ENCODE measurements at places on chromosomes 7 and 10.

DNA sequence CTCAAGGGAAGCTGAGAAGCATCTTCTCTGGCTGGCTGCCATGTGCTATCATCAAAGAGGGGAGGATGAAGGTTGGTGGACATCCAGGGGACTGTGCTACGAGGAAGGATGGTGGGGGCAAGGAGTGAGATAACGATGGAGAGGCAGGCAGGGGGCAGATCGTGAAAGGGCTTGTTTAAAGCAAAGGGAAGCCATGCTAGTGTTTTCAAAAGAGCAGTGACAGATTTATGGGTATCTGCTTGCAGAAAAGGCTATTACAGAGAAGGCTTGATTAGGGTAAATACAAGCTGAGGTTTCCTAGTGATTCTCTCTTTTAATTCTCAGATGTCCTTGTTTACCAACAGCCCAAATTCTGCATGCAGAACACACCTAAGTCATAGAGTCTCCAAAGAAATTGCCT lies 88.9 kb upstream of the MKX start:
- DNase-seq, result no peak

GRCh38 chr10:123862421-123863182 lies 29.0 kb downstream of the CPXM2 start:
- no peak for DNase-seq

DNA sequence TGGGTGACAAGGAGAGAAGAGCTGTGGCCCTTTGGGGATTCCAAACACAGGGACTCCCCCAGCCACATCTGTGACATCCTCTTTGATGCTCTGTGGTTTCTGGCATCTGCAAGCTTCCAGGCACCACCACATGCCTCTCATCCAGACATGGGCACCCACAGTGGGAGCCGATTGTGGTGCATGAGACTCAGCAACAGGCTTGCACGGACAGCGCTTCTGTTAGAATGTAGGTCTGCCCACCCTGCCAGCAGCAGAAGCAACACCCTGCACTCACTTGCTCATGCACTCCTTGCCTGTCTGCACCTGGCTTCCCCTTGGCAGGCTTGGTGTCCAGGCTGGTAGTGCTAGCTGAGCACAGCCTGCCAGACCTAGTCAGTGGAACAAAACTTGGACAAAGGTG lies 735.0 kb upstream of the ZWINT start:
- DNase-seq, result no peak

- DNase-seq, result no peak
These were observed 128.9 kb downstream of the DGKI start for GRCh38 chr7:137717811-137718271.

DNA sequence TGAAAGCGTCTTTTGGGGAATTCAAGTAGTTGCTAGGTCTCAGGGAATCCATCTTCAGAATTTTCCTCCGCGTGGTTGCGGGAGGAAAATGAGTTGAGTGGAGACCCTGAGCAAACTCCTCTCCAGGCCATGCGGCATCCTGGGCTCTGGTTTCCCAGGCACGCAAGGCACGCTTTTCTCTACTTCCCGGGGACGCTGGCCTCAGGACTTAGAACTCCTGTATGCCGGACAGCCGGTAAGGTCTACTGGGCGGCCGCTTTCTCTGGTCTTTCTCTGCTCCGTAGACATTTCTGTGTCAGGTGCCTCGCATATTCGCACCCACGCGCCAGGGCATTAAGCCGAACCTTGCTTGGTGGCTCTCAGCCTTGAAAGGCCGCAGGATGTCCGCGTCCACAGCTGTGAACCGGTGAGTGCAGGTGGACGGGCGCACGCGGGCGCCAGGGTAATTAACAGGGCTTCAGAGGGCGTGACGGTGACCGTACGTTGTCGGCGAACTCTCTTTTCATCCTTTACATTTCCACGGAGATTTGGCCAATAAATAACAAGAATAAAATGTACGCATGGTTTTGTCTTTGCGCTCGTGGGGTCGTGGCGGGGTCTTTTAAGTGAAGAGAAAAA lies 992 bp upstream of the RBM20 start:
- DNase-seq, result no peak

DNA sequence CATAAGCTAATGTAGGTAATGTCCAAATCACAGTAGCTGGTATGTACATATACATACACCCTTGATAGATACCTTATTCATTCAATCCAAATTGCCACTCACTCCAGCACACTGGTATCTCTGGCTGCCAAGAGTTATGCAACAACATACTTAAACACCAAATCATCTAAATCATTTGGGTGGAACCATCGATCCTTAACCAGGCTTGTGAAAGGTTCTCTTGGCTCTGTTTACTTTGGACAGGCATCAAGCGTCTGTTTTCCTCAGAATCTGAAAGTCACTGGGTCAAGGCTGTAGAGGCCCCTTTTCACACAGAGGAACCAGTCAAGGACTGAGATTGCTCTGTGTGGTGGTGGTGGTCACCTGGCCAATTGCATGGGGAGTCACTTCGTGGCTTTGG lies 24.6 kb downstream of the JAZF1 start:
- peak; percentile 29 for DNase-seq

DNA sequence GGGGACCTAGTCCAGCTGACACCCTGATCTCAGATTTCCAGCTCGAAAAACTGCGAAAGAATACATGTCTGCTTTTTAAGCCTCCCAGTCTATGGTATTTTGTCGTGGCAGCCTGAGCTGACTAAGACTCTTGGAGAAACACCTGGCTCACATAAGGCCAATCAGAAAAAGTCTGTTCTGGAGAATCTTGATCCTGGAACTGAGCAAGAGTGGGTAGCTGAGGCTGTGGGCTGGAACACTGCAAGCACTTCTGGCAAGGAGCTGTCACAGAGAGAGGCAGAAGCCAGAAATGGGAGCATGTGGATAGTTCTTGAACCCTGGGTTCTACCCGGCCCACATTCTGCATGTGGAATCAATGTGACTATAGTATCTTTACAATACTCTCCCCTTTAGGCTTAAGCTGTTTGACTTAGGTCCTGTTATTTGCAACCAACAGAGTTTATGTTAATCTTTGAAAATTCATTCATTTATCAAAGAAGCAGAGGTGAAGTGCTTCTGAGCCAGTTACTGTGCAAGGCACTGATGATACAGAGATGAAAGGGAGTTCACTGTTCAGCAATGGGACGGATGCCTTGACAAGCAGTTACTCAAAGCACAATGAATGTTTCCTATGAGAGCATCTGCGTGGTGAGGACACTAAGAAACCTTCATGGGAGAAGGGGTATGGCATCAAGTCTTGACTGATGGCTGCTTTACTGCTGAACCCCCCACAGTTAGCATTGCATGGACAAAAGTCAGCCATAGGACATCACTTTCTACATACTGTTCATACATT lies 4.4 kb upstream of the C10orf90 start:
- DNase-seq, result no peak

DNA sequence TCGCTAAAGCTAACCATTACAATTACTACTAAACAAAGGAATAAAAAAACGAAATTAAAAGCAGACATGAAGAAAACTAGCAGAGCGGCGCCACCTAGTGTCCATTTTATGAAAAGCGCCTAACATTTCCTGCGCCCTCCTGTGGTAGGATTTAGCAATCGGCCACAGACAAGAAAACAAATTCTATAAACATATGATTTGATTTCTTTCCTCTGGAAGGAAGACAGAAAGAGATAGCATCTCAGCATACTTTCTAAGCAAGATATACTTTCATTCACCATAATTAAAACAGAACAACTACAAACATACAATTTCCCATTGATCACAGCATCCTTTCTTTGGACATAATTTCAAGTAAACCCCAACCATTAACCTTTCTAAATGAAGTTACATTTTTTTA lies 337.7 kb upstream of the NPVF start:
- DNase-seq, result peak; percentile 35

- DNase-seq, result no peak
These were observed 36.6 kb downstream of the PIK3AP1 start for GRCh38 chr10:96683710-96684109.

DNA sequence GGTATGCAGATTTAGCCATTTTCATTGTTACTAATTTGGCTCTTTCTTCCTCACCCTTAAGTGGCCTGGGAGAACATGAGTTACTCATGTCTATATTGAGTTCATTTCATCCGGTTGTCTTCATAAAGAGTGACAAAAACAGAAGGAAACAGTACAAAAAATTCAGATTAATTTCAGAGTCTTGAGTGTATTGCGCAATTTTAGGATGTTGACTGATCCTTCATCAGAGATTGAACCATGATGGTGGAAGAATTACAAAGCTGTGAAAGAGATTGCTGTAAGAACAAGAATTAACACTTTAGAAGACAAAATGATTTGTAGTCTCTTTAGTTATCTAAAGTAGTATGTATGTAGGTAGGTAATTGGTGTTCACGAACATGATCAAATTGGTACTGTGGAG lies 194.0 kb upstream of the PPP1R3A start:
- DNase-seq, result no peak

- no peak for DNase-seq
These were observed 364.1 kb downstream of the GATA3 start for GRCh38 chr10:8418631-8419030.

DNA sequence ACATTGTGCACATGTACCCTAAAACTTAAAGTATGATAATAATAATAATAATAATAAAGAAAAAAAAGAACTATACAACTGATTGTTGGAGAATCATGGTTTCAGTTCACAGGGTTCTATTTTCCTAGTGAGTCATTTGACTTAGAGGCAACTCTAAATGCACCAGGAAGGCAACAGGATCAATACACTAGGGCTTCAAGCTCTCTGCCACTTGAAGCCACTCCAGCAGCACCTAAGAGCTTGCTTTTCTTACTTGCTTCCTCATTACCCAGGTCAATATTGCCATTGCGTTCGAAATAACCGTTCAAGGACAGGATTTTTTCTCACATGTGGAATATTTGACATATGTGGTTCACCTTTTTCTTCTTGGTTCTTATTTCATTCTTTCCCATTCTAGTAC lies 189.7 kb downstream of the GRM3 start:
- no peak for DNase-seq

- DNase-seq, result no peak
These were observed 133.1 kb upstream of the SEMA3C start for GRCh38 chr7:81051811-81052413.

DNA sequence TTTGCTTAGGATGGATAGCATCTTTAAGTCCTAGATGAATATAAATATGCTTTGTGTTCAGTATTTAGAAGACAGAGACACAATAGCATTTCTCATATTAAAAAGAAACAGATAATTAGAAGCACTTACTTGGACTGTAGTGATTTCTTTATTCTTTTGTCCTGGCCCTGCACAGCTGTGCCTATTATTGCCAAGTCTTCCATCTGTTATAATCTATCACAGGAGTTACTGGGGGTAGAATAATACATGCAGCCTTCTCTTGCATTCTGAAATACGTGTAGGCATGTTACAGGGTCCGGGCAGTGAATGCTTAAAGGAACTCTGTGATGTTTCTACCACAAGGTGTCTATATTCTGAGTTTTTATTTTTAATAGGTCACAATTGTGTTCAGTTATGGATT lies 461.5 kb upstream of the COBL start:
- no peak for DNase-seq

DNA sequence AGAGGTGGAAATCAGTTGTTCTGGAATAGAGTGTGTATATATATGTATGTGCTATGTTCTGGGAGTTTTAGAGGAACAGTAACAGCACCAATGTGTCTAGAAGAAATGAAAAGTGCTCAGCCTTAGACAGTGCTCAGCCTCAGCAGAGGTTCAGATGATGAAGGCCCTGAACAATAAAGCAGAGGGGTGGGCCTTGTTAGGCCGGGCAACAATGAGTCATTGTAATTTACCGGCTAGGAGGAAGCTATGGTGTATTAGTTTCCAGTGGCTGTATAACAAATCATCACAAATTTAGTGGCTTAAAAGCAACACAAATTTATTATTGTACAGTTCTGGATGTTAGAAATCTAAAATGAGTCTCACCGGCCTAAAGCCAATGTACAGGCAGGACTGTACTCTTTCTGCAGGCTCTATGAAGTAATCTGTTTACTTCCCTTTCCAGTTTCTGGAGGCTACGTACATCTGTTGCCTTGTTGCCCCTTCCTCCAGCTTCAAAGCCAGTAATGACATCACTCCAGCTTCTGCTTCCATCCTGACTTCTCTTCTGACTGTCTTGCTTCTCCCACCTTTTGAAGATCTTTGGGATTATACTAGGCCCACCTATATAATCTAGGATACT lies 84.6 kb downstream of the CH25H start:
- peak; percentile 29 for DNase-seq

- DNase-seq, result no peak
These were observed 875.8 kb upstream of the KCND2 start for GRCh38 chr7:119397156-119397555.

DNA sequence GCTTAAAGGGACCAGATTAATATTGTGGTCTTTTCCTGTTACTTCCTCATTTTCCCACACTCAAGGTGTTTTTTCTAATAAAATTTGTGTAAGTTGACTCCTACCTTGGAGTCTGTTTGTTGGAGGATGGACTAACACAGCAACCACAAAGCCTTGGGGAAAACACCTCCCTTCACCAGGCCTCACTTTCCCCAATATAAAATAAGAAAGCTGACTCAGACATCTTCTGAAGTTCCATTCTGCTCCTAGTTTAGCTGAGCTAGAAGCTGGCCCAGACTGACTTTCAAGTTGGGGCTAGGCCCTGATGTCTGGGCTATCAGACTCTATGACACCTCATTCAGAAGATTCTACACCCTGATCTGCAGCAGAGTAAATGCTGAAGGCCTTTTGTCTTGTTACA lies 73.0 kb upstream of the ADRB1 start:
- no peak for DNase-seq

DNA sequence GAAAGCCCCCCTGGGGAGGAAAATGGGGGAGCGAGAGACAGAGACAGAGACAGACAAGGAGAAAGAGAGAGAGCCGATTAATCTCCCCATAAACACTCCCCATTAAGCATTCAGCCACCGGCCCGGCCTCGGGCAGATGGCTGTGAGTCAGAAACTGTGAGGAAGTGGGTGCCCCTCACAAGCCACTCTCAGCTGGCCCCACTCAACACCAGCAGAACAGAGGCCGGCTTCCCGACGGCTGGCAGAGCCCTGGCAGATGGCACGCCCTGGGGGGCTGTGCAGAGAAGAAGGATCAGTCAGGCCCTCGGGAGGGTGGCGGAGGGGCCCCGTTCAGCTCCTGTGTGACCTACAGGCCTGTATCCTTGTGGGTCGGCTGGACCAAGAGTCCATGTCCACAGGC lies 41.2 kb downstream of the CAMK2B start:
- DNase-seq, result no peak

DNA sequence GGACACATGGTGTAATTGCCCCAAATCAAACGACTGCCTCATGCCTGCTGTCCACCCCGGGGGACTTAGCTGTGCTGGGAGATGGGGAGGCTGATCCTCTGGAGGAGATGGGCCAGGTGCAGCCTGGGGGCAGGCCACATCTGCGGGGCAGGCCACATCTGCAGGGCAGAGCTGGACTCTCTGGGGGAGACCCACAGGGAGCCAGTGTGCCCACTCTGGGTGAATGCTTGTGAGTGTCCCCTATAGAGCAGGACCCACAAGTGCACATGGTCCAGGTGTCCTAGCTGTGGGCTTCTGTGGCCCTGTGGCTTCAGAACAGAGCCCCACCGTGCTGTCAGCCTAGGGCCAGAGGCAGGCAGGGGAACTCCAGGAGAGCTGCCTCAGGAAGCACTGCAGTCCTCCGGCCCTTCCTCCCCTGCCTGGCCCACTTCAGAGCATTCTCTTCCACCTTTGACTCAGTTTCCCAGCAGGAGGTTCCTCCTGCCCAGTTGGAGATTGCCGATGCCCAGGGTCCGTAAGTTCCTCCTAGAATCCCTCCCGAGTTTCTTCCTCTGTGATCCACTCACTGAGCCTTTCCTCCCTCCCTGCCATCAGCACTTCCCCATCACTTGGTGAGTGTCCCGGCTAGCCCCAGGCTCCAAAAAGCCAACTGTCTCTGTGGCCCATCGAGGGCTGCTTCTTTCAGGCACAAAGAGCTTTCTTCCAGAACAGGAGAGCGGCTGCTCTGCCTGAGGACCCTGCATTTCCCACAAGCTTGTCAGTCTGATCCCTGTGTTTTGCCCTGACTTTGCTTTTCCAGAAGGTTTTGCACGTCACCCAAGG lies 50.3 kb downstream of the ADCYAP1R1 start:
- no peak for DNase-seq

All from foreskin keratinocyte (primary cell).